ENCODE measurements at places on chromosomes 12 and 14.

GRCh38 chr14:95215094-95215725, 57.9 kb upstream of the DICER1 start:
- no peak for DNase-seq

GRCh38 chr14:76268700-76269099, 107.2 kb upstream of the ESRRB start:
- no peak for DNase-seq

- no peak for DNase-seq
These were observed 4.9 kb downstream of the SVOP start for GRCh38 chr12:109016016-109016415.

GRCh38 chr12:48199774-48200221, 3.3 kb downstream of the OR10AD1 start:
- DNase-seq, result no peak

DNA sequence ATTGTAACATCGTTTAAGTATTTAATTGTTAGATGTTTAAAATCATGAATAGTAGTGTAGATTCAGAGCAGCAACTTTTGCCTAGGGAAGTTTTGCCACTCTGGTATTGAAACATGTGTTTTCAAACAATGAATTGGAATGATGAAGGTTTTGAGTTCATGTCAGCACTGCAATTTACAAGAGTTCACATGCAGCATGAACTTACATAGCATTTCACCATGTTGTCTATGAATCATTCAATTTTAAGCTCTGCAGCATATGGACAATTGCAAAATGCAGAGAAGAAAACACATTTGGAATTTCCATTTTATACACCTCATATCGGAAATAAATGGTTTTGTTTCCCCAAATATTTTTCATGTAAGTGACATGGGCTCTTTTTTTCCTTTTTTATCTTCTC, 170.7 kb upstream of the CDKN3 start:
- no peak for DNase-seq

DNA sequence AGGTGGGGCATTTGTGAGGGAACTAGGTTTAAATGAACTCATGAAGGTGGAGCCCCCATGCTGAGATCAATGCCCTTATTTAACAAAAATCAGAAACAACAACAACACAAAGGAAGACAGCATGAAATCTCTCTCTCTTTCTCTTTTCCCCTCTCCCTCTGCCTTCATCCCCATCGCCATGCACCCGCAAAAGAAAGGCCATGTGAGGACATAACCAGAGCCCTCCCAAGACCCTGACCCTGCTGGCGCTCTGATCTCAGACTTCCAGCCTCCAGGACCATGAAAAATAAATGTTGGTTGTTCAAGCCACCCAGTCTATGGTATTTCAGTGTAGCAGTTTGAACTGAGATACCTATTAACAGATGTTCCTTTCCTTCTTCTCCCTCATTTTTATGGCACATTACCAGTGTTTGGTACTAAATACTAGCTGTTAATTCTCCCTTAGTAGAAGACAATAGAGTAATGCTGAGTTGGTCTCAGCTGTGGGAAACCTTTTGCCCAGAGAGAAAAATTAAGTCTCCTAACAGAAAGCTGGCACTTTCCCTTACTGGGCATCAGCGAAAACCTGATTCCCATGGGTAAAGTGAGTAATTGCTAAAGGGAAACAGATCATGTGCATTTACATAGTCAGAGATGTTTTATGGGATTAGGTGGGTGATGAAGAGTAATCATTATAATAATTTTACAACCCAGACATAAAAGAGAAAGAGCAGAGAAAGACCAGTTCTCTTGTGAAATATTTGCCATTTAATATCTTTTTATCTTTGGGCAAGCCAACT, 264.0 kb upstream of the PLEKHG7 start:
- DNase-seq, result no peak

DNA sequence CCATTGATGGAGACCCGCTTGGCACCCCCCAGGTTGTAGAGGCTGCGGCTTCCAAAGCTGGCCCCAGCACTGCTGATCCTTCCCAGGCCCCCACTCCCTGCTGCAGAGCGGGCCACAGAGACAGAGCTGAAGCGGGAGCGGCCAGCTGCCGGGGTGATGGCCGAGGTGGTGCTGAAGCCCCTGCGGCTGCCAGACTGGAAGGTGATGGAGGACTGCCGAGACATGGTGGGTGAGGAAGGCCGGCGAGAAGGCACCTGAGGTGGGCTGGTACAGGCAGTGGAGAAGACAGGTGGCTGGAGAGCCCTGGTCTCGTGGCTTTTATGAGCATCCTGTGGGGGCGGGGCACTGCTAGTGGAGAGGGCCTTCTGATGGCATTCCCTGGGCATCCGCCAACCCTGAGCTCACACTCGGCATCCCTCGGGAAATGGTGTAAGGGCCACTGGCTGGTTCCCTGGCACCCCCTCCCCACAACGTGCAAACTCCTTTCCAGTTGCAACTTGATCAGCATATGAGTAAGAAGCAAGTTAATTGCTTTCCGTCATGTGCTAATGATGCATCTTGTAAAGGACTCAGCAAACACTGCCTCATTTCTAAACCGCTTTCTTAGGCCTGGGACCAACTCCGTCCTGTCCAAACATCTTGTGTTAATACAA, at the start of gene KRT75:
Gene KRT75, minus strand, starts transcription at position 291 of the 653 bp plus-strand sequence. Its CDS starts 67 bp downstream, at position 224.
- no peak for DNase-seq

GRCh38 chr12:6552140-6552551, 3.7 kb downstream of the IFFO1 start:
- no peak for DNase-seq

DNA sequence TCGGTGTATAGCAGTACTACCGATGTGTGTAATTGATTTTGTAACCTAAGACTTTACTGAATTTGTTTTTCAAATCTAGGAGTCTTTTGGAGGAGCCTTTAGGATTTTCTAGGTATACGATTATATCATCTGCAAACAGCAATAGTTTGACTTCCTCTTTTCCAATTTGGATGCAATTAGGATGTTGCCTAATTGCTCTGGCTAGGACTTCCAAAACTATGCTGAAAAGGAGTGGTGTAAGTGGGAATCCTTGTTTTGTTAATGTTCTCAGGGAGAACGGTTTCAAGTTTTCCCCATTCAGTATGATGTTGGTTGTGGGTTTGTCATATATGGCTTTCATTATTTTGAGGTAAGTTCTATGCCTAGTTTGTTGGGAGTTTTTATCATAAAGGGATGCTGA, 171.6 kb upstream of the PDE3A start:
- DNase-seq, result no peak

DNA sequence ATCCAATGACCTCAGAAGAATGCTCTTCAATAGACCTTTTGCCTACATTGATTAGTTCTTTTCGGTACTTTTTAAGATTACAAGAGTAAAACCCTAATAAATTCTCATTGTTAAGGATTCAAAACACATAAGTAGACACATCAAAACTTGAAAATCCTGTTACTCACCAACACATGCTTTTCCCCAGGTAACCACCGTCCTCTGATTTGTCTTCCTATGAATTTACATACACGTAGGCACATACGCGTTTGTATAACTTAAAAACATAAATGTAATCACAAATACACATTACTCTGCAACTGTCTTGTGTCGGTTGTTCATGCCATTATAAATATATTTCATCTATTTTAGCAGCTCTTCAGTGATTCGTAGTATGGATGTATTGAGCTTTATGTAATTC, 910 bp upstream of the WASHC4 start:
- no peak for DNase-seq

DNA sequence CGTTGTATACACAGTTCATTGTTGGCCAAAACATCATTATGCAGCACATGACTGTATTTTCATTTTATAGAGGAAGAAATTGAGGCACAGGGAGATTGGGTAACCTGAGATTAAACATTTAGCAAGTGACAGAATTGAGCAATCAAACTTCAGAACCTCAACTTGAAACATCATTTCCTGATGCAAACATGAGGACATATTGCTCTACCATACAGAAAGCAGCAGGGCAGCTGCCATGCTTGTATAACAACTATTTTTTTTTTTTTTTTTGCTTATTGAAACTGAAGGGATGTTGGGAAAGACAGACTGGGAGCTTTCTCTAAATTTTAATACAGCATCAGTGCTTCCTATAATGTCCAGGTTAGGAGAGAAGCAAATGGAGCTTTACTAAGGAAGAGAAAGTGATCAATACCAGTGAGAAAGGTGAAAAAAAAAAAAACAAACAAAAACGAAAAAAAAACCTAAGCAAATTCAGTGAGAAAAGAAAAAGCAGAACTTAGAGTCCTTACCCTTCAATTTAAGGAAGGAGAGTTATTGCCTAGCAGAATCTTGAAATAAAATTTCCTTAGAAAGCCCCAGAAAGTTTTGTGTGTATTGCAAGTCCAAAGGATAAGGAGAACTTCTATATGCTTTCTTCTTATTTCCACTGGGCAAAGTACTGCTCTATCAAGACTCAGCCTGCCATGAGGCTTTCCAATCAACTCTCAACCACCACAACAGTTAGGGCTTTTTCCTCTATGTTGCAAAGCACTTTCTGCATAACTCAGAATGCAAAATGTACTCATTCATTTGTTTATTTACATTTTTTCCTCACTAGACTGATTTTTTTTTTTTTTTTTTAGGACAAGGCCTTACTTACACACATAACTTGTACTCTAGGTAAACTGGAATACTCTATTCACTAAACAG, 21.6 kb downstream of the BTG1 start:
- no peak for DNase-seq

- DNase-seq, result no peak
These were observed 57.2 kb upstream of the BEGAIN start for GRCh38 chr14:100644383-100644782.

- no peak for DNase-seq
These were observed 13.2 kb upstream of the BMAL2 start for GRCh38 chr12:27319409-27319808.

DNA sequence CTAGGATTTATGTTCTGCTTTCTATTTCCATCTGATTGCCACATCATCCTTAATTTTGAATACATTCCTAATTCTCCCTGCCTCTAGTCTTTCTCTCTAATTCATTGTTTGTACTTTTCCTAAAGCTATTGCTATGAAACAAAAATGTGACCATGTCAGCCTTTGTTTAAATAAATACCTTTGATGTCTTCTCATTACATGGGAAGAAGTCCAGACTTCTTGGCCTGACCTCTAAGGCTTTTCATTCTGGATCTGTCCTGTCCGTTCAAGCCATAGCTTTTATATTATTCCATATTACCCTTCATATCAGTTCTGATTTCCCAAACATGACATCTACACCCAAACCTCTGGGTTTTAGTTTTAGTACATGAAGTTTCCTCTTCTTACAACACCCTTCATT, 91.4 kb downstream of the CDK17 start:
- no peak for DNase-seq

GRCh38 chr12:57173089-57173488, 25.7 kb upstream of the LRP1-AS start:
- no peak for DNase-seq

GRCh38 chr12:89517720-89518119, 6.9 kb downstream of the GALNT4 start:
- no peak for DNase-seq

DNA sequence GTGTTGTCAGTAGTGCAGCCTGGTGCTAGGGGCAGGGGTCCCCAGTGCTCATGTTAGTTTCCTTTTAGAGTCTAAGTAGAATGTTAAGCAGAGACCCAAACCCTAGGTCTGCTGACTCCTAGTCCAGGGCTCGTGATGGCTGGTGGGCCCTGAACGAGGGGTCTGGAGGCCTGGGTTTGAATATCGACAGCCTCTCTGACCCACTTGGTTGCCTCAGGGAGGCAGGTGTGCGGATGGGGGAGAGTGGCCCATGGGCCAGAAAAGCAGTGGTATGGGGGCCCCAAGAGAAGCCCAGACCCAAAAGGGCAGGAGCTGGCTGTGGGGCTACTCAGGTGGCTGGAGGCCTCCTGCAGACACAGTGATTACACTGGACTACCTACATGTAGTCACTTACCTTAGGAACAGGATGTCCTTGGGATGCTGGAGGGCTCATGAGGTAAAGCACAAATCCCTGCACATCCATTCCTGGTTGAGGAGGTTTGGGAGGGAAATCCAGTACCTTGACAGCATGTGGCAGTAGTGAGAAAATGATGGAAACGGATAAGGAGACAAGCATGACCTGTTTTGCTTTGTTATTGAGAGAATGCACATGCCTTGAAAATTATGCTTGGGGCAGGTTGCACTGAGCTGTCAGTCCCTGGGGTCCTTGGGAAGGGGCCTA, 1.7 kb upstream of the SLC25A29 start:
- DNase-seq, result no peak

- DNase-seq, result no peak
These were observed 32.9 kb downstream of the ARID2 start for GRCh38 chr12:45762185-45763110.

- DNase-seq, result no peak
These were observed 43.5 kb upstream of the PTPRQ start for GRCh38 chr12:80400571-80400991.

- DNase-seq, result no peak
These were observed 53.1 kb downstream of the TOGARAM1 start for GRCh38 chr14:45015133-45015532.

DNA sequence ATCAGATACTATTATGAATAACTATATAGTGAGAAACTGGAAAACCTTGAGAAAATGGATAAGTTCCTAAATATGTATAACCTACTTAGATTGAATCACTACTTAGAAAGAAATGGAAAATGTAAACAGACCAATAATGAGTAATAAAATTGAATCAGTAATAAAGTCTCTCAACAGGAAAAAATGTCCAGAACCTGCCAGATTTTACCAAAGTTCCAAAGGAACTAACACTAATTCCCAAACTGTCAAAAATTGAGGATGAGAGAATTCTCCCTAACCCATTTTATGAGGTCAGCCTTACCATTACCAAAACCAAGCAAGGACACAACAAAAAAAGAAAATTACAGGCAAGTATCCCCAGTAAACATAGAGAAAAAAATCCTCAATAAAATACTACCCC, 272.0 kb downstream of the RPAP3 start:
- DNase-seq, result no peak

DNA sequence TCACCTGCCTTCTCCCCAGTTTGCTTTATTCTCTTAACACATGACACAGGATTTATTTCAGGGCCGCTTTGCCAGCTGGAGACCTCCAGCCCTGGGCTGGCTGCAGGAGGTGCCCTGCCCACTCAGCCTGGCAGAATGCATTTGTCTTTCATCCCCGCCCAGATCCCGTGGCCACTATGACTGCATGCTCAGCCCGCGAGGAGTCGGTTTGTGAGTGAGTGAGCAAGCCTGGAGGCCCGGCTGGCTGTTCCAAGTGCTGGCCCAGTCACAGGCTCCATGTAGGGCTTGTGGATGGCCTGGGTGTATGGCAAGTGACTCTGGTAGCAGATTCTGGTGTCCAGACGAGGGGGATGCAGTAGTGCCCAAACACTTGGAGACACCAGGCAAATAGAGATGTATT, 2.1 kb downstream of the TDP1 start:
- DNase-seq, result no peak

DNA sequence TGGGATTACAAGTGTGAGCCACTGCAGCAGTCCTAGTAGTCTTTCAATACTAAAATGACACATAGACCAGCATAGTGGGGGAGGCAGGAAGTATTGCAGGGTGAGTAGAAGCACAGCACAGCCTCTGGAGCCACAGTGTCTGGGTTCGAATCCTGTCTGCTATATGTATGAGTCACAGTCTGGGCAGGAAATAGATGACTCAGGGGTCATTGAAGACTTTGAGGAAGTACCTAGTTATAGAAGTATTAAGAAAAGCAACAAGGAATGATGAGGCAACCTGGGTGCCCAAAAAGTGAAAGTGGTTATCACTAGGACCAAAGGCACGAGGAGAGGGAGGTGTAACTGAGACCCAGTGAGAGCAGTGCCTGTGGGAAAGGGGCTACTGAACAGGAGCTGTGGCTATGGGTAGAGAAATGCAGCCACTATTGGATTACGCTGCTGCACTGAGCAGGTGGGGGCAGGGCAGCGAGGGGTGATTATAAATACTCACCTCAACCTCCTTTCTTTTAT, 124.0 kb downstream of the PDE3A start:
- no peak for DNase-seq
